ENCODE measurements at places on chromosomes 12 and 14. TPM values are rescaled to one million over a fixed set of nuclear protein-coding genes. Genes with fewer than 3 reads are reported as not detected.

- DNase-seq = no peak
Measured at GRCh38 chr14:34233619-34234018, 228.4 kb downstream of the SPTSSA start.

- no peak for DNase-seq
Measured at GRCh38 chr12:53924521-53925405, 13.9 kb upstream of the HOXC13 start.

- peak; percentile 13 for DNase-seq
Measured at GRCh38 chr12:23221066-23221465, 596.1 kb downstream of the ETNK1 start.

GRCh38 chr12:28036940-28037339 lies 64.4 kb upstream of the PTHLH start:
- DNase-seq = no peak

- DNase-seq = no peak
Measured at GRCh38 chr12:57057067-57057751, 7.3 kb upstream of the MYO1A start.

DNA sequence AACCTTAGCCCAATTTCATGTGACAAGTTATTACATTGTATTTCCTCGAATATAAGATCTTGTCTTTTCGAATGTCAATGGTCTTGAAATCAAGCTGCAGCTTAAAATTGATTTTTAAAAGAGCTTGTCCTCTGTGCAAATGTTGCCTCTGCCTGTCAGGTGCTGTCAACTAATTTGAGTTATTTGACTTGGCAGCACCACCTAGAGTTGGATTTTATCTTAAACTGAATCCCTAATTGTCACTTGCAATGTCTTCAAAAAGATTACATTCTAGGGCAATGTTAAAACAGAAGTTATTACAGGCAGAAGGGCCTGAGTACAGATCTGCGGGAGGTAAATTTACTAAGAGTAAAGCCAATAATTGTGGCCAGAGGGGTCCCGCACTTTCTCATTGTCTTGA lies 26.2 kb upstream of the TUNAR start:
- DNase-seq = no peak

DNA sequence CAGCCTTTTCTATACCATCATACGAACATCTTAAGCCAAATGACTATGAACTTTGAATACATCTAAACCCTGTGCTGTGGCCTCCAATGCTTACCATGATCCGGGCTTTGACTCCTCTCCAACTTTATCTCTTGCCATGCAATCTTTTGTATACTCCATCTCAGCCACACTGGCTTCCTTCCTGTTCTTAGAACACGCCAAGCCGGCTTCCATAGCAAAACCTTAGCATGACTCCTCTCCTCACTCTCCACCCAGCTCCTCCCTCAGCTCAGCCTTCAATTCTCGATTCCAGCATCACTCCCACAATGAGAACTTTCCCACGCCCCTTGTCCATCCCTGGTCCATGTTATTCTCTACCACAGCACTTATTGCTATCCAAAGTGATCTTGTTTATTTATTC lies 228.3 kb downstream of the NTF3 start:
- DNase-seq = no peak

GRCh38 chr12:77830583-77831351 lies at the start of gene NAV3:
NAV3 (plus strand) TSS chr12:77830894; CDS start chr12:77831462, 568 bp downstream.
- no peak for DNase-seq

DNA sequence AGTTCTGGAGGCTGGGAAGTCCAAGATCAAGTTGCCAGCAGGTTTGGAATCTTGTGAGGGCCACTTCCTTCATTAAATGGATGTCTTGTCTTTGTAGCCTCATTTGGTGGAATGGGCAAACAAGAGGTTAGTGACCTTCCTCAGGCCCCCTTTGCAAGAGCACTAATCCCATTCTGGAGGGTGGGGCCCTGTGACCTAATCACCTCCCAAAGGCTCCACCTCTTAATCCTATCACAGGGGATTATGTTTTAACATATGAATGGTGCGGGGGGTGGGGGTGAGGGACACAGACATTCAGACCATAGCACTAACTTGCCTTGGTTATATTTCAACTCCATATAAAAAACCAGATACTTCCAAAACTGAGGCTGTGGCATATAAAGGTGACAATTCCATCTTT lies 59.9 kb upstream of the PPP4R3A start:
- no peak for DNase-seq

DNA sequence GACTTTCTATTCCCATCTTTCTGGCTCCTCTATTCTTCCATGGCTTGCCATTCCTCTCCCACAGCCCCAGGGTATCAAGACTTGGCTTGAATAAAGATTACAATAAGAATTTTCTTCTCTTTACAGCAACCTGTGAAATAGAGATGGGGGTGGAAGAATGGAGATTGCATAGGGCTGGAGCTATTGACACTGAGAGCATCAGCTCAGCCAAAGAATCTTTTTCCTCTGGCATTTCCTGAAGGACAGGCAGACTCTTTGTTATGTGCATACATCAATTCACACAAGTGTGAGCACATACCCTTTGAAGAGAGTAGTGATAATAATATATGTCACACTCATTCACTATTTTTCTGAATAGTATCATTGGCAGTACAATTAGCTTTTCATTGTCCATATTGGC lies 4.7 kb downstream of the RNASE11 start:
- DNase-seq = no peak

GRCh38 chr12:97630356-97630755 lies 167.8 kb downstream of the RMST start:
- no peak for DNase-seq

- no peak for DNase-seq
Measured at GRCh38 chr12:83985084-83985483, 927.5 kb downstream of the SLC6A15 start.

GRCh38 chr12:71848212-71848611 lies 8.7 kb downstream of the TBC1D15 start:
- no peak for DNase-seq

- no peak for DNase-seq
Measured at GRCh38 chr12:104909761-104910160, 48.3 kb downstream of the SLC41A2 start.

GRCh38 chr12:48029491-48030172 lies 25.4 kb upstream of the COL2A1 start:
- DNase-seq = no peak

- DNase-seq = no peak
Measured at GRCh38 chr12:67426067-67426466, 156.9 kb downstream of the CAND1 start.

DNA sequence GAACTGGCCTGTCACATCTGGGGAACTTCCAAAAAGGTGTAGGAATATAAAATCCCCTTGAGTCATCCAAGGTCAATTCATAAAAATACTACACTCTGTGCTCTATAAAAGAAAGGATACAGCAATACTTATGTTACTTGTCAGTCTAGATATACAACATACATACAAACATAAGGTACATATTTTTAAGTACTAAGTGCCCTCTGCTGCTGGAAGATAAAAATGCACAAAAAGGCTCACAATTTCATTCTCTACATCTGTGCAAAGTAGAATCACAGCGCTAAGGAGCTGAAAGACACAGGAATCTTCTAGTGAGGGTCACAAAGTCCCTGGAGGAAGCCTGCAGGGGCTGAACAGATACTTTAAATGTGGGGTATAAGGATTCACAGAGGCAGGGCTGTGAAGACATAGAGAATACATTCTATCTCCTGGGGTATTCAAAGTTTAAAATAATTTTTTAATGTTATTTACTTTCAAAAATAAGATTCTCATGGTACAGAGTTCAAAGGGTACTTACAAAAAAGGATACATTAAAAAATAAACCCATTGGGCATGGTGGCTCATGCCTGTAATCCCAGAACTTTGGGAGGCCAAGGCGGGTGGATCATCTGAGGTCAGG lies 10.2 kb upstream of the GOLGA5 start:
- DNase-seq = peak; percentile 9

PAH gene
- total RNA-seq = not detected

LMO3 gene
- total RNA-seq = not detected

PRORP gene
- 56.6 TPM for total RNA-seq

PLCZ1 gene
- not detected for total RNA-seq

RNASE2 gene
- total RNA-seq = not detected

CD9 gene
- 67.2 TPM for total RNA-seq

NPAS3 gene
- 1.6 TPM for total RNA-seq

GAS2L3 gene
- total RNA-seq = 55.6 TPM

Data from endothelial cell (in vitro differentiated cells).